Pons (tissue), 1 donor: ENCODE measurements at places on chromosomes 4 and X.
A peak's percentile ranks its signal among the peaks of the same experiment; 100 is the strongest.

DNA sequence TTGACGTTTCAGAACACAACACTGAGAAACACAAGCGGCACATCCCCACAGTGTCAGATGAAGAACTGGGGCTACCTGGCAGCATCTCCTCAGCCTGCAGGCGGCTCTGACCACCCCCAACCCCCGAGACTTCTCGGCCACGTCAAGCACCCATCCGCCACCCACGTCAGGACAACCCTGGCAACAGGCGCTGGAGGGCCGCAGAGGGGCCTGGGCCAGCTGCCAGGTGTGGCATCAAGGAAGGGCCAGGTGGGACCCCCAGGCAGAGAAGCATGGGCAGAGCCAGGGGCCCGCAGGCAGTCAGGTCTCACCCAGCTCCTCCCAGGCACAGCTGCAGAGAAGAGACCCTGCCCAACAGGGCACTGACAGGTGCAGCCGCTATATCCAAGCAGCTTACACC lies 22.3 kb downstream of the GAK start:
- DNase-seq: no peak

GRCh38 chrX:45952030-45952429 lies 593.2 kb downstream of the ZNF674 start:
- no peak for DNase-seq

DNA sequence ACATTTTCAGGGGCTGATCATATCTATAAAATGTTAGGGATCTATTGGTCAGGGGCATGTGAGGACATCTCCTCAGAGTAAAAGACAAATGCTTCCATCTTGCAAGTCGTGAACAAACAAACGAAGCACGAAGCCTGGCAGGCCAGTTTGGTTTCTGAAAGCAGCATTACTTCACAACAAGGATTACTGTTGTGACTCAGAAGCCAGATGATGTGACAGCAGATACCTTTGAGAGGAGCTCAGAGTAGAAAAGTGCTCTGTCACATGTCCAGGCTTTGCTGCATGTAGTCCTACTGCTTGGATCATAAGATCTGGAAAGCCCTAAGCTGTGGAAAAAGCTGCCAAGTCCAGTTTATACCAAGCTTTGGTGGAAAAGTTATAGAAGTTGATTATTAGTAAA lies 1827.2 kb downstream of the ARAP2 start:
- DNase-seq: no peak

GRCh38 chr4:177558995-177559394 lies 116.8 kb upstream of the AGA start:
- no peak for DNase-seq

DNA sequence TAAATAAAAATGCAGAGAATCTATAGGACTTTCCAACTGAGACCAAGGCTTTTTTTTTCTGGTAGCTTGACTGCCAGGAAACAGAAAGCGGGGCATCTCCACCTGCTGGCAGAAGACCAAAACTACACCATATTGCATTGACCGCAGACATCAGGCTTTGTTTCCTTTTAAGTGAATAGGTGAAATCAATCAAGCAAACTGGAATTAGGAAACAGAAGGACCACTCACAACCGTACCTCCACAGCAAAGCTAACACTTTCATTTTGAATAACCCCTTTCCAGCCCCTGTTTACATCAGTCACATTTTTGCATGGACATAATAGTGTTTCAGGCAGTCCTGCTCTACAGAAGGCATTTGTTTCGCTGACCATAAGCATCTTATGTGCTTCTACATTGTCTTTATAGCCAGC lies 218.2 kb downstream of the IDS start:
- peak; percentile 33 for DNase-seq

- DNase-seq: no peak
These were observed 155.6 kb downstream of the LRBA start for GRCh38 chr4:150859453-150859852.
